ENCODE measurements at places on chromosomes 11 and 22. TPM values are rescaled to one million over a fixed set of nuclear protein-coding genes. Genes with fewer than 3 reads are reported as not detected.

PYGM gene
- 1,729 TPM for polyA plus RNA-seq

DNA sequence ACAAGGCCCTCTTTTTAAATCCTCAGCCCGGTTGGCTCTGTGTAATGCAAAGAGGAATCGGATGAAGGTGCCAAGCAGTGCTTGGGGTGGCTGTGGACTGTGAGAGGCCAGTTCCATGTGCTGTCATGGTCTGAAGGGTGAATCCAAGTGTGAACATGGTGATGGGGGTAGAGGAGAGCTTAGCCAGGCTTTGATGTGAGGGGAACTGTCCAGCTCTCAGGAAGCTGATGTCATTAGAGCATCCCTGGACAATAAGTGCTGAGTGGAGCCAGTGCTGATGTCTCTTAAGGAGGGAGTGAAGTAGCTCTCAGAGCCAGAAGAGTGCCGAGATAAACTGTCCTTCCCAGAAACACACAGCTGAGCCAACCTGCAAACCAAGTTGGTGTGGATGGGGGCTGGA lies 53.6 kb downstream of the NAV2 start:
- DNase-seq: no peak
- H3K4me3 ChIP-seq: no peak overlapping the region
- H3K27ac ChIP-seq: no peak overlapping the region
- H3K4me1 ChIP-seq: no peaks in the 10 kb centered on the region
- H3K27me3 ChIP-seq: no peaks in the 10 kb centered on the region

DNA sequence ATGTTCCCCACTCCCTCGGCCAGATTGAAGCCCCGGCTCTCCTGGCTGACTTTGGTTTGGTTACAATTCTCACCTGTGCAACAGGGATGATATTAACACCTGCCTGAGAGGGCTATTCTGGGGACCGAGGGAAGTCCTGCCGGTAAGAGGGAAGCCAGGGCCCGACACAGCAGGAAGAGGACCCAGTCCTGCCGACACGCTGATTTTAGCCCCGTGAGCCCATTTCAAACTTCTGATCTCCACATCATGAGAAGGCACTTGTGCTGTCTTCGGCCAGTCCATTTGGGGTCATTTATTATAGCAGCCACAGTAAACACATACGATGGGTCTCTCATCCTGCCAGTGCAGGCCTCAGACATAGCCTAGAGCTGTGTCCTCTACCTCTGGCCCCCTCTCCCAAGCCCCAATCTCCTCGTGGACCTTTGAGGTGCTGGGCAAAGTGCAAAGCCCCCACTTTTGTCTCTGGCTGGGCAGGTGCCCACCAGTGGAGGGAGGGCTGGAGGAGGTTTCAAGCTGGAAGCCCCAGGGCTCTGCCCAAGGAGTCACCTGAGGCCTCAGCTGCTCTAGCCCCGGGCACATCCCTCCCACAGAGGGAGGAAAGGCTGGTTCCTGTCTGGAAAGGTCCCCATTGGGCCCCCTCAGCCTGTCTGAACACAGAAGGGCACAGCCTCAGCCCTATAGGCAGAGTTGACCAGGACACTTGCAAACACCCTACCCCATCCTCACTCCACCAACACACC lies 59.1 kb upstream of the FGF3 start:
- DNase-seq: no peak
- H3K4me1 ChIP-seq: no peaks in the 10 kb centered on the region
- no peak overlapping the region for H3K27ac ChIP-seq
- no peak overlapping the region for H3K4me3 ChIP-seq
- H3K36me3 ChIP-seq: no peaks in the 10 kb centered on the region
- peaks cover 6% of the 10 kb centered on the region for H3K27me3 ChIP-seq

HEPN1 gene
- not detected for polyA plus RNA-seq

DNA sequence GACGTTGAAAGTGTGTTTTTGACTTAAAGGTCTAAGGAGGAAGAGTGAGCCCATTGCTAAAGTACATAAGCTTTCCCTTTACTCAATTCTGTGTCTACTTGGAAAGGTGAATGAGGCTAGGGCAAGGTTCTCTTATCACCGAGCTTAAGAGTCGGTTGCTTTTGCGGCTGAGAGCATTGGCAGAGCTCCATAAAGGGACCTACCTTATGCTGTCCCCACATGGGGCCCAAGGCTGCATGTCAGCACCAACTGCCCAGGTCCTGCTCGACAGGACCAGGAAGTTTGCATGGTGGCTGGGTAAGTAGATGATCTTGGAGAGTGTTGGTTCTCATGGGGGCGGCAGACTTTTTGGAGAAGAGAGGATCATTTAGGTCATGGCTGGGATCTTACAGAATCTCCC lies 91.2 kb downstream of the ZBTB16 start:
- no peaks in the 10 kb centered on the region for H3K27me3 ChIP-seq
- peaks cover 92% of the 10 kb centered on the region for H3K4me1 ChIP-seq
- peak overlapping the region; percentile 99 for H3K27ac ChIP-seq

- peaks cover 14% of the 10 kb centered on the region for H3K36me3 ChIP-seq
- no peaks in the 10 kb centered on the region for H3K27me3 ChIP-seq
- DNase-seq: peak; percentile 55
Measured at GRCh38 chr11:67270256-67271204, 4.3 kb downstream of the GRK2 start.

Measured in psoas muscle (tissue), 8 donors.